Stimulated activated CD8-positive, alpha-beta memory T cell treated with anti-CD3 and anti-CD28 coated beads, Interleukin-7, amount 100 ng/mL, for 1 hour (primary cell): ENCODE measurements at places on chromosomes 1 and 21.

DNA sequence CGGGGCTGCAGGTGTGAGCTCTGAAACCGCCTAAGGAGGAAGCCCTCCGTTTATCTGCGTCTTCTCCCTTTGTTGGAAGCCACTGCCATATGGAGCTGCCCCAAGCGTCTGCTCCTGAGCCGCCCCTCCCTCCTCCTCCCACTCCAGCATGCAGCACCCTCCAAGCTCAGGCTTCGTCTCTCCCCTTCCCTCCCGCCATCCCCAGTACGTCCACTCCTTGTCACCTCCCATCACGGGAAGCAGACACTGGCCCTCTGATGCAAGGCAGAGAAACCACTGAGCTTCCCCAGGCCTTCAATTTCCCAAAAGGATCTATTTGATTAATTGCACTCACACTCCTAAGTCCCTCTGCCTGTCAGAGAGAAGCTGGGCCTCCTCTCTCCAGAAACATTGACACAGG lies 52.5 kb downstream of the NFASC start:
- no peak for DNase-seq

GRCh38 chr1:221511797-221512196 lies 230.1 kb downstream of the DUSP10 start:
- DNase-seq = no peak

GRCh38 chr1:108010581-108010980 lies 45.6 kb upstream of the VAV3 start:
- no peak for DNase-seq

DNA sequence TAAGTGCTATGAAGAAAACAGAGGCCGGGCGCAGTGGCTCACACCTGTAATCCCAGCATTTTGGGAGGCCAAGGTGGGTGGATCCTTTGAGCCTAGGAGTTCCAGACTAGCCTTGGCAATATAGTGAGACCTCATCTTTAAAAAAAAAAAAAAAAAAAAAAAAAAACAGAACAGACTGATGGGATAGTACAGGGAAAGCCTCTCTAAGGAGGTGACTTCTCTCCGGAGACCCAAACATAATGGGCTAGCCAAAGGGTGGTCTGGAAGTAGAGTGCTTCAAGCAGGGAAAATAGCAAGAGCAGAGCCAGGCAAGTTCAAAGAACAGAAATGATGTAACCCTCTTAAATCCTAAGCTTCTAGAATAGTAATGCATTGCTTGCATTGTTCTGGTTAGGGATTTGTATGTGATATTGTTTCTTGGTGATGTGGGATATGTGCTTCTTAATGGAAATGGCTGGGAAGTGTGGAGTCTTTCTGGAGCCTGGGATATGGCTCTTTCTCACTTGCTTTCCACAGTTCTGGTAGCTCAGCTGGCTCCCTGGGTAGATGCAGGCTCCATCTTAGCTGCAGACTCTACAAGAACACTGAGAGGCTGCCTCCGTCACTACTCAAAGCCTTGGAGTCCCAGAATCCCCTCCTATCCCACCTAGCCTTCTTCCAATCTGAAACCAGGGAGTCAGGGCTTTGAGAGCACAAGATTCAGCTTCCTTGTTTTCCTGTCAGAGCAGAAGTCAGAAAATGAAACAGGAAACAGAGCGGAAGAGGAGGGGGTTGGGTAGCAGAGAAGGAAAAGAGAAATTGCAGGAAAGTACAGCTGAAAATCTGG lies 1.9 kb upstream of the PIGV start:
- no peak for DNase-seq

DNA sequence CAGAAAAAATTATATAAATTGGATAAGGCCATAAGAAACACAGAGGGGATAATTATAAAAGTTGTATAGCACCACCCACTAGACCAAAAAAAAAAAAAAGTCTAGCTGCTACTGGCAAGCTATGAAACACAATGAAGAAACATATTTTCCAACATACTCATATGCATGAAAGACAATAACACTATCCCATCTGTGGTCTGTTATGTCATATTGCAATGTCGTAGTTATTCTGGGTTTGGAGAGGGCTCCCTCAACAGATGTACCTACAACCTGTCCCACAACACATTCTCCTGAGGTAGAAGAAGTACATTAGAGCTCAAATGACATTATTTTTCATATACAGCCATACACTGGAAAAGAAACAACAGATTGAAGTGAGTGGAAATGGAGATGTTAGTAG lies 517.6 kb upstream of the ADGRL4 start:
- DNase-seq = no peak
